C1 segment of cervical spinal cord (tissue), 14 donors: ENCODE measurements at places on chromosomes 13 and 19.
A peak's percentile ranks its signal among the peaks of the same experiment; 100 is the strongest.

- DNase-seq: no peak
Observed at GRCh38 chr19:37931881-37932655, 25.1 kb downstream of the SIPA1L3 start.

DNA sequence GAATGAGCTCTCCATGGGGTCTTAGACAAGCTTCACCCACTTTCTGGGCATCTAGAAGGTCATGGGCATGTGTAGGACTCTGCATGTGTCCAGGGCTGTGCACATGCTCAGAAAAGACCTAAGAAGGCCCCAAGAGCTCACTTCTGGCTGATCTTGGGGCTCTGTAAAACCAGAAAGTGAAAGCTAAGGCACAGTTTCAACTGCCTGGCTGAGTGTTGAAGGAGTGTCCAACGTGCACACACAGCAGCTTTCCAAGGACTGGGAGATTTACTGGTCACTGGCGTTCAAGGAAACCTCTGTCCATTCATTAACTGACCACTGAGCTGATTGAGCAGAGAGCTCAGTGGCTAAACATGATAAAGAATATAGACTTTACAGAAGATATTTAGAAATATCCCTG is 137.9 kb downstream of the KATNAL1 start:
- DNase-seq: no peak

DNA sequence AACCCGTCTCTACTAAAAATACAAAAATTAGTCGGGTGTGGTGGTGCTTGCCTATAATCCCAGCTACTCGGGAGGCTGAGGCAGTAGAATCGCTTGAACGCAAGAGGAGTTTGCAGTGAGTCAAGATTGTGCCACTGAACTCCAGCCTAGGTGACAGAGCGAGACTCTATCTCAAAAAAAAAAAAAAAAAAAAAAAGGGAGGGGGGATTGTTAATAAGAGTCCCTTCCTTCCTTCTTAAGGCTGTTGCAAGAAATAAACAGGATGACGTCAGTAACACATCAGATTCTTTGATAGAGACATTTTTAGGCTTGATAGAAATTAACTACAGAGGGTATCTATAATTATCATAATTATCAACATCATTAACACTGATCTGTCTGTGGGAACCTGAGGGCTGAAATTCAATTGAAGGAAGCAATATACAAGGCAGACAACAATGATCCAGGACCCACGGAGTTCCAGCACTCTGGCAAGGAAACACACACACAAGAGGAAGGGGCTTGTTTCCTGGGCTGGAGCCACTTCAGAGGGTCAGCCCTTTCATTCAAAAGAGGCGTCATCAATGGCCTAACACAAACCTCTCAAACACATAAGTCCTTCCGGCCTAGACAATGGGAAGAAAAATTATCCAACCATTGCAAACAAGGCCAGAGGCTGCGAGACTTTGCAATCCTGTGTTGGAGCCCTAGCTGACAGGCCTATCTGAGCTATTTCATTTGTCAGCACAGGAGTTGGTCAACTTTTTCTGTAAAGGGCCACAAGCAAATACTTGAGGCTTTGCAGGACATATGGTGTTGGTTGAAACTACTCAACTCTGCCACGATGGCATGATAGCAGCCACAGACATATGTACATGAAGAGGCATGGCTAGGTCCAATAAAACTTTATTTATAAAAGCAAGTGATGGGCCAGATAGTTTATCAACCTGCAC is 105.2 kb downstream of the INSR start:
- no peak for DNase-seq

GRCh38 chr19:47094557-47095475 is 18.8 kb downstream of the ZC3H4 start:
- no peak for DNase-seq

DNA sequence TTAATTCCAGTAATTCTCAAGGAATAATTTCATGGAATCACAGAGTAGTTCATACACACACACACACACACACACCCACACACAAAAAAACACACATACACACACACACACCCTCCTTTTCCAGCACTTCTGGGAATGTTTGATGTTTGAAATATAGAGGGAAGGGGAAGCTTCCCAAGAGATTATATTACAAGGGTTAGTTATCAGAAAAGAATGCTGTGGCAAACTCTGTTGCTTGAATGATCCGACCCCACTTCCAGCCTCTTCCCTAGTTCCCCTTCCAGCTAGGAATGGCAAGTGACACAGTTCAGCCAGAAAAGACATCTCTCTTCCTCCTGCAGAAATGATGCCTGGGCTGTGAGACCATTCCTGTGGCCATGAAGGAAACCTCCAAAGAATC is 49.9 kb downstream of the KCTD12 start:
- no peak for DNase-seq

DNA sequence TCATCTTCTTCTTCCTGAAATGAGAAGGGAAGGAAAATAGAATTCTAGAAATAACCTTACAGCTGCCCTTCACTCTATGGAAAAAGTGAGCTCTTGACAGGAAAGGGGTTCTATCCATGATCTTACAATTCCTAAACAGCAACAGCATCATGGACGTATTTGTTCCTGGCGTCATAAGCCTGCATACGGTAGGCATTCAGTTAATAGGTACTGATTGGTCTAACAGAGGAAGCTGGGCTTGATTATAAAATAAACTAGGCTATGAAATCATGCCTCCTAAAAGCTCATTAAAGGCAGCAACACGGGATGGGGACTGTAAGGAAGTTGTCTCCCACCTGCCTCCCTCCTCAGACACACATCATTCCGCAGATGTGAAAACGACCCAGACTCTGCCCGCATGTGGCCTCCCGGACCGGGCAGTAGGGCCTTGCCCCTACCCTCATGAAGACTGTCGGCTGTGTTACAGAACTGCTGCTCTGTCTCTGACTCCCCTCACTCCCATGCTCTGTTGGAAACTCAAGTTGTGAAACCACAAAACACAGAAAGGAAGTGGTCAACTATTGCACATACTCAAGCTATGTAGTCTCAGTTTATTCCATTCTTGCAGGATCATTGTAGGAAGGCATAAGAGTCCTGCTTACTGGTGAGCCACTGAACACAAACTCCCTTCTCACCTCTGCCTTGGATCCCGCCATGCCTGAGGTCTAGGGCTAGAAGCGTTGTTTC is 129.8 kb downstream of the DLEU7 start:
- DNase-seq: no peak

GRCh38 chr13:31595563-31595962 is 143.8 kb upstream of the RXFP2 start:
- DNase-seq: no peak

DNA sequence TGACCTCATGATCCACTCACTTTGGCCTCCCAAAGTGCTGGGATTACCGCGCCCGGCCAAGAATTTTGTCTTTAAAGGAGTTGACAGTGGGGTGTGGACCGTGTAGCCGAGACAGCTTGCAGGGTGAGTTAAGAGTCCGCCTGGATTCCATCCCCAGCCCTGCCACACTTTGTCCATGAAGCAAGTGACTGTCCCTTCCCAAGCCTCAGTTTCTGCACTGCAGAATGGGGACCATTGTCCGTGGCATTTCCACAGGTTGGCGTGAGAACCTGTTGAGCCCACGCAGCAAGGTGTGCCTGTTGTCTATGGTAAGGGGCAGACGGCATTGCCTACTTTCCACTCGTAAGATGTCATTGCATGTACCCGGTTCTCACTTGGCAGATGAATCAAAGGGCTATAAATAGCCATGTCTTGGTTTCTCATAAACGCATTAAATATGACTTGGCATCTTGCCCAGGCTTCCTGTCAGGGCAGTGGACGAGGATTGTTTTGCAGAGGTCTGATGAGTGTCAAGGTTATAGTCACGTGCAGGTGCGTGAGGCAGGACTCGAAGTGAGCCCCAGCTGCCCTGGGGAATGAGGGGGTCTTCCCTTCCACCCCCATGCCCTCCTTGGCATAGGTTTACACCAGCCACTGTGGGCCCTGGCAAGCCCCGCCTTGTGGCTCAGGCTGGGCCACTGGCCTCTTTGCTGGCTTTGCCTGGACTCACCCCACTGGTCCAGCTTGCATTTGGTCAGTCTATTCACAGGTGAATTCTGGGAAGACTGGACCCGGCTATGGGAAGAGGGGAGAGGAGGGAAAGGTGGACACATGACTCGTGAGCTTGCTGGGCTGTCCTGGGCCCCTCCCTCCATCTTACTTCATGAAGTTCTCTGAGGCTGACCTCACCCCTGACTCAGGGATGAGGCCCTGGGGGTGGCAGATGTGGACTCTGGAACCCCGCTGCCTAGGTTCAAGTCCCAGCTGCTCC is 14.6 kb downstream of the FAM187B start:
- no peak for DNase-seq

- no peak for DNase-seq
Observed at GRCh38 chr13:27168906-27169657, 2.5 kb downstream of the USP12 start.

GRCh38 chr19:39941615-39942365 is 7.4 kb upstream of the FCGBP start:
- no peak for DNase-seq

DNA sequence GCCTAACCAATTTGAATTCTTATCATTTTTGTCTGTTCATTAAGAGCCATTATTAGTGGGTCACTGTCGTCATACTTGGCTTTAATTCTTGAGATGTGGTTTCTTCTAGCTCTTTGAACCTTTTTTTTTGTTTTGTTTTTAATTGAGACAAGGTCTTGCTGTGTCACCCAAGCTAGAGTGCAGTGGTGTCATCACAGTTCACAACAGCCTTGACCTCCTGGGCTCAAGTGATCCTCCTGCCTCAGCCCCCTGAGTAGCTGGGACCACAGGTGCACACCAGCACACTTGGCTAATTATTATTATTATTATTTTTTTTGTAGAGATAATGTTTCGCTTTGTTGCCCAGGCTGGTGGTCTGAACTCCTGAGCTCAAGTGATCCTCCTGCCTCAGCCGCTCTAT is 25.8 kb upstream of the LDLR start:
- no peak for DNase-seq

GRCh38 chr13:102897371-102898138 is 51.7 kb downstream of the ERCC5 start:
- no peak for DNase-seq

DNA sequence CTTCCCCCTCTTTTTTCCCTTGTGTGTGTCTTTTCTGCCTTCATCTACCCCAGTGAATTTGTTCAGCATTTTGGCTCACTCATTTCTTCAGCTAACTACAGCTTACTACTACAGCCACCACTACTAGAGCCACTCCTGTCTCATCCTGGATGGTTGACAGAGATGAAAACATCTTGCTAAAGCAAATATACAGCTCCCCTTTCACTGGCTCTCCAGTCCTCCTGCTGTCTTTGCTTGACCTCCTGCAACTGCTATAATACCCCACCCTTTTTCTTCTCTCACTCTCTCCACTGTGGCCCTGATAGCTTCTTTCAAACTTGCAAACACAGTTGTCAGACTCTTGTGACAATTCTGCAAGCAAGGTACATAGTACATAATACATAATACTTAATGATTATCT is 523.6 kb downstream of the DCT start:
- DNase-seq: no peak

DNA sequence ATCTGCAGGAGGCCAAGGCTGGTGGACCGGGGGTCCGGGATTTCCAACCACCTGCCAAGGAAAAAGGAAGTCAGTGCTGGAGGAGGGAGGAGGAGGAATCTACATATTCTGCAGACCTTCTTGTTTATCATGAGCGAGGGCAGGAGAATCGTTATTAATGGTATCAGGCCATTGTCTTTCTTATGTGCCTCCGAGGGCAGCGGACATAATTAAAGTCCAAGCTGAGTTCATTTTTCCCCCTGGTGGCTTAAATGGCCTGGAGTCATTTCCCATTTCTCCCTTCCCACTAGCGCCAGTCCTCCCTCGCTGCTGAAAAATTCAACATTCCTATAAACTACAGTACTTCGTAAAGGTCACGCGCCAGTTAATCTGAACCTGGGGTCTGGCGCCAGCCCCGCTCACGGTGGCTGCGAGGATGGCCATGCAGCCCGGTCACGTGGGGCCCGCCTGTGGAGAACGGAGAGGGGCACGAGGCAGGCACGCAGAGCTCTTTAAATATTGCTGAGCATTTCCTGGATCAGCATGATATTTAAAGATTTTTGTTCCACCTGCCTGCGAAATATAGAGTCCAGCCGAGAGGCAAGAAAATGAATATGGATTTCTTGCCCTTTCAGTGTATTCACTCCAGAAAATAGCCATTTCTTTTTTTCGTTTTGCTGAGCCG is 85.2 kb upstream of the PCDH8 start:
- DNase-seq: no peak

- no peak for DNase-seq
Observed at GRCh38 chr13:24267274-24267673, 42.1 kb upstream of the C1QTNF9 start.

GRCh38 chr13:30112602-30113435 is 194.5 kb downstream of the KATNAL1 start:
- DNase-seq: peak; percentile 49

DNA sequence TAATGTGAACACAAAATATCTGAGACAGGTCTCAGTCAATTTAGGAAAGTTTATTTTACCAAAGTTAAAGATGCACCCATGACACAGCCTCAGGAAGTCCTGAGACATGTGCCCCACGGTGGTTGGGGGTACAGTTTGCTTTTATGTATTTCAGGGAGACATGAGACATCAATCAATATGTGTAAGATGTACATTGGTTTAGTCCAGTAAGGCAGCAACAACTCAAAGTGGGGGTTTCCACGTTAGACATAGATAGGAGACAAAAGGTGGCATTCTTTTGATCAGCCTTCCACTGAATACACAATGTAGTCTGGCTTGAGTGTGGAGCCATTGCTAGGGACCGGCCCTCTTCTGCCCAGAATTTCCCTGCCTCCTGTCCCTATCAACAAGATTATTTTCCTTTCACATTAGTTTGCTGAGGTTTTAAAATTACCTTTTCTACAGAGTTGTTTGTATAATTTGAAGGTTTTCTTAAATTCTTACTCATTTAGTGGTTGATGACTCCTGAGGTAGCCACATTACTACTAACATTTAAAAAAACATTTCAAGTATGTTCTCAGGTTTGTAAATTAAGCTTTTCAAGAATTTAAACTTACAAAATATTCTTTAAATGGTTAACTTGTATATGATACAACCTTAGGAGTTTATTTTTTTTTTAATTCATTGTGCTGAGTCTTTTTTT is 33.2 kb downstream of the RNASEH2B start:
- no peak for DNase-seq

GRCh38 chr19:45413497-45413896 is 7.1 kb downstream of the POLR1G start:
- DNase-seq: no peak

DNA sequence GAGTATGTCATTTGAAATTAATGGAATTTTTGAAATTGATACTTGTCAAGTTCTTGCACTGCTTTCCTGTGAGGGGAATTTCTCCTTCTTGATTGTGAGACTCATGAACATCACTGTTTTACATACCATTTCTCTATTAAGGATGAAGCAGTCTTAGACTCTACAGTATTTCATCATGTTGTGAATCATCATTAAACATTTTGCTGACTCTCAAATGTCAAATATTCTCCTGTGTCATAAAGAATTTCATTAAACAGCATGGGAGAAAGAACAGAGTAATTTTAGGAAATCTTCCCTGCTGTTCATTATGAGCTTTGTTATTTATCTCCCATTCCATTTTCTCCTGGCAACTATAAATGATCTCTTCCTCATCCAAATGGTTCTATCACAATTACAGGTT is 729.0 kb downstream of the PCDH9 start:
- no peak for DNase-seq
